ENCODE measurements at places on chromosomes 11 and 22.

DNA sequence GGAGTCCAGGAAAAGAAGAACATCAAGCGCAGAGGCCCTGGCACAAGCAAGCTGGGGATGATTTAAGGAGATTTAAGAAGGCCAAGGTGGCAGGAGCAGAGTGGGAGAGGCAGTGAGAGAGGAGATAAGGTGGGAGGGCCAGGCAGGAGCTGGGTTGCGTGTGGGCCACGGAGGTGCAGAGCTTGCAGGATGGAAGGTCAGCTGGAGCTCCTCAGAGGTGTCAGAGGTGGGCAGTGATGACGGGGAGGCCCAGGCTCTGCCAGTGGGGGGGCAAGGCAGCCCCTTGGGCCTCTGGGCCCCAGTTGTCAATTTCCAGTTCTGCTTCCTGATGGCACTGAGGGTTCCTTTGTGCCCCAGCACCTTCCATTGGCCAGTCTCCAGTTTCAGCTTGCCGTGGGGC lies 6.5 kb downstream of the FRMD8 start:
- DNase-seq = no peak

DNA sequence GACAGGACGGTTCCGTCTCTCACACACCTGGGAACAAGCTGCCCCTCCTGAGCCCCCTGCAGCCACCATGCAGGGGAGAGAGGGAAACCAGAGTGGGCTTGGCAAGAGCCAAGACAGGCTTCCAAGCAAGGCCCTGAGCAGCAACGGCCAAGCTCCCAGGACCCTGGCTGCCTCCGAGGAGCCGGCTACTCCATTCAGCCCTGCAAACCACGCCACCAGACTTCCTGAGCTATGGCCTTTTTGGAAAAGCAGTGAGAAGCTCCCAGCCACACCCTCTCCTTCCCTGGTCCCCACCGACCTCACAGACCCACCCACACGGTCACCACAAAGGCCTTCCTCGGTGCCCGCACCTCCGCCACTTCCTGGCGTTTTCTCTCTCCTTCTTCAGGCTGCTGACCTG lies 479.0 kb downstream of the BRD1 start:
- DNase-seq = no peak

DNA sequence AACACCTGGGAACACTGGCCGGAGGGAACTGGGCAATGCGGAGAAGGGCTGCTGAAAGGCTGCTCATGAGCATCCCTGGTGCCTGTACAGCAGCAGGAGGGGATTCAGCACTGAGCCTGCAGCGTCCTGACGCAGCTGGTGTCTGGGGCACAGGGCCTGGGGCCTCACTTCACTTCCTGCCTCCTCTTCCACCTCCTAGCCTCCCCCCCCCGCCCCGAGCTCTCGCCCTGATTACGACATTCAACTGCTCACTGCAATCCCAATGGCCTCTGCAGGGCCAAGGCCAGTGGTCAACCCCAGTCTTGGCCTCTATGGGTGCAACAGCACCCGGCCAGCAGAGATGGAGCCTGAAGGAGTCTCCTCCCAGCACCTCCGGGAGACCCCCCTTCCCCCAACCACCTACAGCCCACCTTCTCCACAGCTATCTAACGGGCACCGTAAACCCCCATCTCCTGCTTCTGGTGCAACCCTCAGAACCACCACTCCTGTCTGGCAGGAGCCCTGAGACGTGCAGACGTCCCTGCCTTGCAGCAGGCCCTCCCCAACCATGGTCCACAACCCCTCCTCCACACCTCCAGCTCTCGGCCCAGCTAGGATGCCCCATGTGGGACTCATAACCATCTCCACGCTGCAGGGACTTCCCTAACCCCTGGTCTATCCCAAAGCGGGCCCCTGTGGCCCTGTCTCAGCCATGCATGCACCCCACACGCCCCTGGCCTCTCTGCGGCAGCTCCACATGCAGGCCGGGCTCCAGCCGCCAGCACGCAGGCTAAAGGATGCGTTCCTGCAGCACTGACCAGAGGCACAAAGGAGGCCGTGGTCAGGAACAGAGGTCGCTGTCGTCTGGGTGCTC lies 38.2 kb downstream of the BRD1 start:
- no peak for DNase-seq

DNA sequence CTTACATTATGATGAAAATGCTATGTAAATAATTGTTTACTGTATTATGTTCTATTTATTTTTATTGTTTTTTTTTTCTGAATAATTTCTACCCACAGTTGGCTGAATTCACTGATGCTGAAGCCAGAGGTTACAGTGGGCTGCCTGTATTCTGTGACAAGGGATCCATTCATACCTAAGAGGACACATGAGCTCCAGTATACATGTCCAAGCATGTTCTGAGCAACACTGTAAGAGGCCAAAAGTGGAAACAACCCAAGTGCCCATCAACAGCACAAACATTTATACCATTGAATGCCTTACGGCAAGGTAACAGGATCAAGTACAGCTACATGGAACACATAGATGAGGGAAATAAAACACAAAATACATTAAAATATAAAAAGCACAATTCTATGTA lies 1.4 kb upstream of the SRSF8 start:
- no peak for DNase-seq

DNA sequence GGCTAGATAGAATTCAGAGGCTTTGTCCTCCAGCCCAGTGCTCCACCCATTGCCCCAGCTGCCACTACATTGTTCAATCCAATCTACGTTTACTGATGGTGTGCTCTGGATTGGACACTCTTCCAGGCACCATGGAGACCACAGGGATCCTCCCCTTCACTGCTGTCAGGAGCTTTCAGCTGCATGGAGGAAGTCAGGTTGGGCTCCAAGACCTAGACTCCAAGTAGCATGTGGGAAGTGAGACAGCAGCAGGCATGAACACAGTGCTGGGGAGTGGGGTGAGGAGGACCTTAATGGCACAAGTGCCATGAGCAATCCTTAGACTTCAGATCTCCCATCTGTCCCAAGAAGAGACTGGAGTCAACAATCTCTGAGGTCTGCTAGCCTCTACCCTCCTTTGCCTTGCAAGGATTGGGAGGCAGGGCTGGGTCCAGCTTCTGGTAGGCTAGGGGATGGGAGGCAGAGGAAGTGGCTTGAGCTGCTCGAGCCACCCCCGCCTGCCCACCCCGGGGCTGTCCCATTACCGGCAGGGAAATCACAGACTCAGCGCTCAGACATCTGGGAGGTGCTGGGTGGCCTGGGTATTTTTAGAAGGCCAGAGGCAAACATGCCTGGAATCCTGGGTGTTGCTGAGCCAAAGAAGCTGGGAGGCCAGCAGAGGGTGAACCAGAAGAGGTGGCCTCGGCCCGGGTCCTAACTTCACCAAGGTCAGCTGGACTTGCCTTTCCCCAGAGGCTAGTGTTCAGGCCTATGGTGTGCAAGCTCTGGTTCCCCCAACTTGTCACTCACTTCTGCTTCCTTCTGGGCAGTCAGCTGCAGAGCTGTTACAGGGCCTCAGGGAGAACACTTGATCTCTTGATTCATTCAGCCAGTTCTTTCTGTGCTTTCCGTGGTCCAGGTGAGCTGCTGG lies 15.2 kb upstream of the FCHSD2 start:
- peak; percentile 83 for DNase-seq

GRCh38 chr11:36278531-36279282 lies 10.5 kb downstream of the COMMD9 start:
- DNase-seq = no peak

DNA sequence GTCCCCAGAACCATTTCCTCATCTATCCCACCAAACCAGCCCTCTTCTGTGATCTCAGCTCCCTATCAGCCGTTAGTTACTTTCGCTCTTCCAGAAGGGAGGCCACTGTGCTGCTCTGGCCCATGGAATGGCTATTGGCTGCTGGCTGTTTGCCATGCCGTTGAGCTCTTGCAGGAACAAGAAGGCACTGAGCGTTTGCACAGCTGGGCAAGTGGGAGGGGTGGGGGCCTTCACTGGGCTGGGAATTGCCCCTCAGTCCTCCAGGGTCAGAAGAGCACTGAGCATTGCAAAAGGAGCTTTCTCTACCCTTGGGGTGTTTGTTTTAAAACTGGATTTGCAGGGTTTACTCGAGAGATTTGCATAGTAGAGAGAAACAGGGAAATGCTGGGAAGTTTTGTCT lies 129.0 kb upstream of the PARVA start:
- DNase-seq = no peak

DNA sequence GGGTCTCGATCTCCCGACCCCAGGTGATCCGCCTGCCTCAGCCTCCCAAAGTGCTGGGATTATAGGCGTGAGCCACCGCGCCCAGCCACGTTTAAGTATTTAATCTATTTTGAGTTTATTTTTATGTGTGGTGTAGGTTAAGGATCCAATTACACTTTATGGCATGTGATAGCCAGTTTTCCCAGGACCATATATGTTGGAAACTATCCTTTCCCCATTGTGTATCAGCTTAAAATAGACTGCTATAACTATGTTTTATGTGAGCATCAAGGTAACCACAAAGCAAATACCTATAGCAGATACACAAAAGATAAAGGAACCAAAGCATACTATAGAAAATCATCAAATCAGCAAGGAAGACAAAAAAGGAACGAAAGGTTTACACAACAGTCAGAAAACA lies 42.4 kb downstream of the TTC28 start:
- DNase-seq = no peak

- no peak for DNase-seq
Measured at GRCh38 chr11:64268893-64269539, 15.4 kb downstream of the BAD start.

DNA sequence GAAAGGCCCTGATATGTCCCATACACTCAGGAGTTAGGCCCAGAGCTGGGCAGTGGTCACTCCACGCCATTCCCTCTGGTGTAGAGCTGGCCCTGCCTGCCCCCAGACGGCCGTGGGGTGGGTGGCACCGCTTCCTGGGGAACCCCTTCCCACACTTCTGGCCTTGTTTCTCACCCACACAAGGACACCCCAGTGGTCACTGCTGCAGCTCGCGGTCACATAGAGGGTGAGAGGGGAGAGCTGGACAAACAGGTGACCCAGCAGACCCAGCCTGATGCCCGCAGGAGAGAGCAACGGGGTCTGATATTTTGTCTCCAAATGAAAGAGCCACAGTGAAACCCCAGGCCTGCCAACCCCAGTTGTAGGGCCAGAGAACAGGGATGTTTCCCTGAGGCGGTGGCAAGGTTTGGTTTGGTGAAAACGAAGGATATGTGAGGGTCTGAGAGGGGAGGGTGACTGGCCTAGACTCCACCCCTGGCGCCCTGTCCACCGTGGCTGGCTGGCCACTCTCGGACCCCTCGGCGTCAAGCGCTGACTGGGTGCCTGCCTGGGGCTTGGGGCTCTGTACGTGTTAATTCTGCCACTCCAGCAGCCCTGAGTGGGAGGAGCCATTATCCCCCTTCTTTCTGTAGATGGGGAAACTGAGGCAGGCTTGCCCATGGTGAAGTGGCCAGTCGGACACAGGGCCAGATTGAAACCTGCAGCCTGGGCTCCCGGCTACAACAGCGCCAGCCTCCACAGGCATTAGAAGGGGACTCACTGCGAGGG lies 71.0 kb upstream of the PPARA start:
- DNase-seq = peak; percentile 51

- DNase-seq = no peak
Measured at GRCh38 chr11:20041499-20041898, 118.8 kb downstream of the DBX1 start.

GRCh38 chr11:111676878-111677585 lies 74.8 kb downstream of the SIK2 start:
- DNase-seq = no peak

GRCh38 chr11:125987066-125987641 lies 41.3 kb downstream of the VSIG10L2 start:
- DNase-seq = no peak

All from HS-27A (cell line).